ENCODE measurements at places on chromosomes 4 and X.

GRCh38 chr4:38138363-38138762 is 178.2 kb downstream of the PTTG2 start:
- no peak for DNase-seq

GRCh38 chr4:53075162-53075785 is 213.2 kb downstream of the RASL11B start:
- no peak for DNase-seq

- DNase-seq = no peak
Observed at GRCh38 chr4:58564695-58565475, 1454.7 kb upstream of the IGFBP7 start.

DNA sequence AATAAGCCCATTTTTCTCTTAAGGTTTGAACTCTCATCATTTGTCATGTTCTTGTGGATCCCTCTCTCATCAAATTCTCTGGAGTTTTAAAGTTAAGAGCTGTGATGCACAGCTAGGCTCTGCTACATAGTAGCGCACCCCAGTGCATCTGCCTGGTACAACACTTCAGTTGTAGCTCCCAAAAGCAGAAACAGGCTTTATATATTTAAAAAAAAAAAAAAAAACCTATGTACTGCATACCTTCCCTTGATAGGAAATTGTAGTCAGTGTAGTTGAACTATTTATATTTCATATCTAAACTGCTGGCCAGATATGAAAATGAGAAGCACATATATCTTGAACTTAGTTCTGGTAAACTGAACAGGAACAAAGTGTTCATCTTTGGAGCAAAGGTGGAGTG is 131.4 kb downstream of the KLHL13 start:
- no peak for DNase-seq

All from hematopoietic multipotent progenitor cell treated with erythropoietin and hydrocortisone succinate and interleukin-3 and kit ligand, for 17 days (in vitro differentiated cells).